ENCODE measurements at places on chromosomes 2 and 18.
A peak's percentile ranks its signal among the peaks of the same experiment; 100 is the strongest.

DNA sequence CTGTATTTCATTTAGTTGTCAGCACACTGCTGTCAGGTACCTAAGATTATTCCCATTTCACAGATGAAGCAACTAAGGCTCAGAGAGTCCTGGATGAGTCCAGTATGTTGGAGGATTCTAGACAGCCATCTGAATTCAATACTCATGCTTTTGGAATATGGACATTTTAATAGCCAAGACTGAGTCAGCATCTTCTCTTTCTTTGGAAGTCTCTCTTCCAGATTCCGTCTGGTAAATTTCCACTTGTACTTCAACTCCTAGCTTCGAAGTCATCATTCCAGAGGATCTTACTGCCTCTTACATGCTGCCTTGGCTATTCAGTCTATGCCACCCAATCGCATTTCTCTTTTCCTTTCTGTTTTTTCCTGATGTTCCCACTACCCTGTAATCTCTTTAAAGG is 40.6 kb downstream of the INSIG2 start:
- no peak for DNase-seq

DNA sequence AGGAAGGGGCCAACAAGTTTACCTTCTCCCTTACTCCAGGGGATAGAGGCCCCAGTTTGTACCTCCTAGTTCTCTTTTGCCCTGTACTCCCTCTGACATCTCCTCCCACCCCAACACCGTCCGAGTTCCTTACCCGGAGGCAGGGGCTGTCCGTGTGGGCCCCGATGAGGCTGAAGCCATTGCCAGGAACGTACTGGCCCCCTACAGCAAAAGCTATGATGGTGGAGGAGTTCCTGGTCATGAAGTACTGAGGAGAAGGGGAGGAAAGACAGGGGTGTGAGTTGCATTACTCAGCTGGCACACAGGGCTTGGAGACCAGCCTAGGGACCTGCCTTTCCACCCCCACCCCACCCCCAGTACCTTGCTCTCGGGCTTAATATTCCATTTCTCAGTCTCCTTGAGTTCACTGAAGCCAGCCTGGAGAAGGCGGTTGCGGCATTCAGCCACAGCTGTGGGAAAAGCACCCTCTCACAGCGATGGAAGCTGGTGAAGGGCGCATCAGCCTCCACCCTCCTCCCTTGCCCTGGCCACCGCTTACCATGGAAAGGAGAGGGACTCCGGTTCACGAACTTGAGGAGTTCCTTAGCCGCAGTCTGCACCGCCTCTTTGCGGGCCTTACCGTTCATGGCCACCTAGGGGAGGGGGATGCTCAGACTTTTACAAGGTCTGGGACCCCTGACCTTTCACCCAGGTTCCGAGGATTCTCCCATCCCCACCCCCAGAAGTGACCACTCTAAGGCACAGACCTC is 1.0 kb downstream of the DNPEP start:
- no peak for DNase-seq

DNA sequence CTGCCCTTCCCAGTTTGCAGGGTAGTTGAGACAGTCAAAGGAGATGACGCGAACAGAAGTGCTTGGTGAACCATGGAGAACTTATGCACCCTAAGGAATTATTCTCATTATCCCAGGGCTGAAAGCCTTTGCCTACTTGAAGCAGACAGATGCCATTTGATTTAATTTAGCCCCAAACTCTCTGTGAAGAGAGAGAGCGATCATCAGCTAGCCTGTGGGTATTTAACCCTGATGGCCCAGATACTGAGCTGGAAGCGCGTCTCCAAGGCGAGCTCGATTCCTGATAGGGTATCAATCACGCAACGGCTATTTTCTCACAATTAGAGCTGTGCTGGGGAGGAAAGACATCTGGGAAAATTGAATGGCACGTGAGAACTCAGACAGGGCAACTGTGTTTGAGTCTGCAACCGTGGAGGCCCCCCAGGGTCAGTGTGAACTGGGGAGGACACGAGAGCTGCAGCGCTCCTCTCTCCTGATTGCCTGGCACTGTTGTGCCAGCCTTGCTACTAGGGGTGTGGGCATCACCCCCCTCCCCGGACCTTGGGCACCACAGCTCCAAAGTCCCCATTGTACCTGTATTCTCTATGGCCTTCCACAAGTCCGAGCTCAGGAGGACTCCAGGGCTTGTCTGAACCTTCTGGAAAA is 73.2 kb downstream of the CAPN13 start:
- no peak for DNase-seq

DNA sequence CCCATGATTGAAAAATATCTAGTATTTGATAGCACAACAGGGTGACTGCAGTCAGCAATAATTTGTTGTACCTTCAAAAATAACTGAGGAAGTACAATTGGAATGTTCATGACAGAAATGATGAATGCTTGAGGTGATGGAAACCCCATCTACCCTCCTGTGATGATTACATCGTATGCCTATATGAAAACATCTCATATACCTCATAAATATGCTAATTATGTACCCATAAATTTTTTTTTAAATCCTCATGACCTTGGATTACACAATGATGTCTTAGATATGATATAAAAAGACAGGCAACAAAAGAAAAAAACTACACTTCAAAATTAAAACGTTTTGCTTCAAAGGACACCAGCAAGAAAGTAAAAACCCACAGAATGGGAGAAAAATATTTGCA is 1.4 kb upstream of the POLR1B start:
- no peak for DNase-seq

- DNase-seq, result no peak
These were observed 113.8 kb upstream of the KLF7 start for GRCh38 chr2:207279520-207279919.

GRCh38 chr2:181152226-181152625 is 171.8 kb downstream of the UBE2E3 start:
- no peak for DNase-seq

GRCh38 chr2:82282111-82282882 is 1977.7 kb upstream of the LRRTM1 start:
- no peak for DNase-seq

DNA sequence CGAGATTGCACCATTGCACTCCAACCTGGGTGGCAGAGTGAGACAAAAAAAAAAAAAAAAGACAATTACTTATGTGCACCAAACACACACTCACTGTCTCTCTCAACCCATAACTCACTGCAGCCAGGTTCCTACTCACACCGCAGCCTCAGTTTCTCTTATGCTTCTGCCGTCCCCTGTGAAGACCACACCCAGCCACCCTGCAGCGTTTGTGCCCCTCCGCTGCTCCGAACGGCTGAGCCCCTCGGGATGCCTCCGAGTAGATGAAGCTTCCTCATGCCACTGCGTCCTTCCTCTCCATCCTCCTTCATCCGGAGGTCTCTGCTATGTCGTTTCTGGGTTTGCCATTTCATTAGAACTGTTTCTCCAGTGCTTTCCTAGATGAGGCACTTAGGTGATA is 160.1 kb downstream of the TWIST2 start:
- no peak for DNase-seq

DNA sequence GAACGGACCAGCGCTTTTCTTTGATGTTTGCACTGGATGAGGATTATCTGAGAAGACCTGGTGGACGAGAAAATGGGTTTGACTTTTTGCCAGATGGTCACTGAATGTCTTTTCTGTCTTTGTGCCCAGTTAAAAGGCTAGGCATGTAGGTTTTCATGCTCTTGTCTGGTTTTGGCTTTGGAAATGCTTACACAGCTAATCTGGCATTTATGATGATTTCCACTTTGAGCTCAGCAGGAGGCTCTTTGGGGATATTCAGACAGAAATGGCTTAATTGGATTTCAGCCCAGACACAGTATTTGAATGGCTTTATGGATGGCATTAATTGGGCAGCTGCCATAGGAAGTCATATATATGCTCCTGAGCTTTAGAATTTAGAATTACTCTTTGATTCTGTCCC is 59.6 kb downstream of the NCK2 start:
- DNase-seq, result peak; percentile 39

GRCh38 chr2:145018502-145018901 is 498.6 kb upstream of the ZEB2 start:
- DNase-seq, result peak; percentile 35

GRCh38 chr18:46319783-46320182 is 215.6 kb downstream of the HAUS1 start:
- DNase-seq, result no peak

DNA sequence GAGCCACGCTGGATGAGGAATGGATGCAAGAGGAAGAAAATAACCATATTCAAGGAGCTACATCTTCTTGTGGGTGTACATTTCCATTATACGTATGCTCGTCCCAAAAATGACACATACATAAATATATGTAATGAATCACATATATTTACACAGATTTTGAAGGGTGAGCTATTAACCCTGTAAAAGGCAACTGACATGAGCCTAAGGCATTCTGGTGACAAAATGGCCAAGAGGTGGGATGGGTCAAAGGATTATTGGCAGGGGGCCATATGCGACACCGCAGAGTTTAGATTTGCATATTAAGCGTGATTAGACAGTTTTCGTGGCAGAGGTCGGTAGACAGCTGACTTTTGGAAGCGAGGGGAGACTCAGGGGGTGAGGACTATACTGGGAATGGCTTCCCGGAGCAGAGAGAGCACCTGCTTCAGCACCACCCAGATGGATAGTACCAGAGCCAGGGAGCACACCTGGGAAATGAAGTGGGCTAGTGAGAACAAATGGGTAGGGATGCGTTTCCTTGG is 431 bp upstream of the CNRIP1 start:
- DNase-seq, result peak; percentile 77

GRCh38 chr2:161979490-161979889 is 94.5 kb downstream of the DPP4 start:
- no peak for DNase-seq

GRCh38 chr18:26134107-26134506 is 438 bp downstream of the PSMA8 start:
- DNase-seq, result no peak

DNA sequence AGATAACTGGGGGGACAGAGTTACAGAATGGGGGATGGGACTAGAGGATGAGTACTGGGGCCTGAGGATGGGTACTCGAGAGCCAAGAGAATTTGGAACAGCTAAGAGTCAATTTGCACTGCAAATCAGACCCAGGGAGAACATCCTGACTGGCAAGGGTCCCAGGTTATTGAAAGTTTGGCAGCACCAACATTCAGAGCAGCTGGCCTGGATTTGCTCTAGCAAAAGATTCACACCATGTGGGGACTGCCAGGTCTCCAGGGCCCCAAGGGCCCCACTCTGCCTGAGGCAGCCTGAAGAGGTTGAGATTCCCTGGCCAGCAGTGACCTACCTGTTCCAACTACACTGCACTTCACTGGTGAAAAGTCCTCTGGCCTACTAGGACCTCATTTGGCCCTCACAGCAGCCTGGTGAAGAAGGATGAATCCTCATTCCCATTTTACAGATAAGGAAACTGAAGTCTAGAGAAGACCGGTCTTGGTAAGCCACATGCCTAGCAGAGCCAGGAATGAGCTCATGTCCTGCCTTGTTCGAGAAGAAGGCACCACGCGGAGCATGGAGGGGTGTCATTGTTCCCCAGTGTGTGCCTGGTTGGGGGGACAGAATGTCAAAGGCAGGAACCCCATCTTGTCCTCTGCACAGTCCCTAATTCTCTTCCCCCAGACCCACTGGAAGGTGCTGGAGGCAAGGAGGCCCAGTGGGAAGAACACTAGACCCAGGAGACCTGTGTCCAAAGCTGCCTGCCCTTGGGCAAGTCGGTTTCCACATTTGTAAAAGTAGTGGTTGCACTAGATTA is 258.6 kb downstream of the TNS1 start:
- no peak for DNase-seq

- no peak for DNase-seq
These were observed 112.7 kb upstream of the SLC35G4 start for GRCh38 chr18:11496526-11497172.

DNA sequence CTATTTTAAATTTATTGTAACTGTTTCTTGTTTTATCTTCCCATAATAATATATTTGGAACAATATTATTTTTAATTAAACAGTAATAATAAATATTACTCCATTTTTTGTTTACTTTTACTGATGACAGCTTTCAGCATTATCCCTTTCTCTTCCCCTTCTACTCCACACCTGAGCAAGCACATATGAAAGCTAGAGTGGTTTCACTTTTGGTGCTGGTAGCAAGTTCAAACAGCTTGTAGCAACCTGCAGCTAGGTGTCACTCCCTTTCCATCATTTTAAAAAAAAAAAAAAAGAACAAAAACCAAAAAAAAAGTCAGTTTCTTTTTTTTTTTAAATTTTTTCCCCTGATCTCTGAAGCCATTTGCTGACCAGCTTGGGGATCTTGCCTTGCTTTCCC is 801.8 kb downstream of the CCDC85A start:
- no peak for DNase-seq

DNA sequence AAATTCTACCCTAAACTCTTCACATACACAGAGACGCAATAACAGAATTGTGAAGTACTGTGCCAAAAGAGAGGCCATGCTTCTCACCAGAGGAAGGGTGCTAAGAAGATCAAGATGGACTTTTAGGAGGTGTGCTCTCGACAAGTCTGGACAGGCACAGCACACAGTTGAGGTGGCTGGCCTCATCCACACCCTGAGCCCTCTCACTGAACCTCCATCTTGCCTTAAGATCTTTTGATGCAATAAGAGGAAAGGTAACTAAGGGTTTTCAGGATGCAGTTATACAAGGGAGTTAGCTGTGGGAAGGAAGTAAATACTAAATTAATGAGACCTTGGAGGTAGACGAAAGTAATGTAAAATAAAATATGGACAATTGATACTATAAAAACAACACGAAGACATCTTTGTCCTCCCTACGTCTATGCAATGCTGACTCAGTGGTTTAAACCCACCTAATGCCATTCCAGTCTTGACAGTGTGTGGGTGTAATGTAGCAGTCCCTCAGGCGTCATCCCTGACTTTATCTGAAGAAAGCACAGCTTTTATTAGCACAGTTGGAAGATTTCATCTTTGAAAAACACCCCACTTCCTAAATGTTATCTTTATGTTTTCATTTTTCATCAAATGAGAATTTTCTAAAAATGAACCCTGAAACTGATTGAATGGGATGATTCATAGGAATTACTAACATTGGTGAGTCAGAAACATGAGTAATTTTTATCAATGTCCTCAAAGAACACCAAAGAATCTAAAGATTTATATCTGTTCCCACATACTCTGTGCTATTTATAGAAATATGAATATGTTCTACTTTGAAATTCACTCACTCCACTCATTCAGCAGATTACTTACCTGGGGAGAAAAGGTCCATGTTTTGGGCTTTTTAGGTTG is 34.0 kb upstream of the MALL start:
- DNase-seq, result no peak

- no peak for DNase-seq
These were observed 264.0 kb downstream of the LRATD1 start for GRCh38 chr2:14896330-14897030.

- no peak for DNase-seq
These were observed 4.8 kb downstream of the TMEM200C start for GRCh38 chr18:5890331-5891183.

DNA sequence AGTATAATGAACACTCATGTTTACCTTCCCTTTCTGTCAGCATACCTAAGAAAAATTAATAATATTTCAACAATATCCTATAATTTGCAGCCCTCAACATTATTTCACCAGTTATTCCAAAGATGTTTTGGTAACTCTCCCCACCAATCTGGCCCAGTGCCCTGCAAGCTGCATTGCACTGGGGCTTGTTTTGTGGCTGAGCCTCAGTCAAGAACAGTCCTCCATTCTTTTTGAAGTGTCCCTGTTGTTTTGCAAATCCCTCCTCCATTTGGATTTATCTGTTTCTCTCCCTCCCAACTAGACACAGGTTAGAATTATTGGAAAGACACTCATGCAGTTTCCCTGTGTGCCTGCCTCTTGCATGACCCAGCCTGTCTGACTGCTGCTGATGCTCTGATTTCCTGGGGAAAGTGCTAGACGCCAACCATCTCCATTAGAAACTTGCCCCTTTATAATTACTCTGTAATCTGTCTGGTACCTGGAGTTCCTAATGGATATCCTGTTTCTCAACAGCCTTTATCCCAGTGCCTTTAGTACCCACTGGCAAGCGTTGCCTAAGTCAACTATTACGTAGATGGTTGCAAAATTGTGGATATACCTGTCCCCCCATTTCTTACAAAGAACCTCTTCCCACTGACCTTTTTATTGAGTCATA is 60.2 kb downstream of the EIF5B start:
- DNase-seq, result no peak
